ENCODE measurements at places on chromosomes 4 and X. TPM values are rescaled to one million over a fixed set of nuclear protein-coding genes. Genes with fewer than 3 reads are reported as not detected.

The MAGED4B gene
- total RNA-seq, result 2.3 TPM

DNA sequence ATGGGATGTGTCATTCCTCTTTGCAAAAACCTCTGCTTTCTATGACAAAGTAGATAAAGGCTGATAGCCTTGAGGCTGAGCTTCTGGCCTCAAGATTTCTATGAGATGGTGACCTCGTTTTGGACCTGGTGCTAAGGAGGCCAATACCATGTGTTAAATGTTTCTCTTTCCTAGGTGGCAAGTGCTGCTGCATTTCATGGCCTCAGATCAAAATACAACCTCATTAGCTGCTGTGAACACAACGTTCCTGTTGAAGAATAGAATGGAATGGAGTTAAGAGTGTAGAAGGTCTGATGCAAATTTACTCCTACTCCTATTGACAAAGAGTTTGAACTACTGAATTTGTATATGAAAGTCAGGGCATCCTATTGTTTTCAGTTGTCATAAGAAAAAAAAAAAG lies 112.0 kb downstream of the C4orf51 start:
- DNase-seq, result no peak

The GABRB1 gene
- not detected for total RNA-seq

DNA sequence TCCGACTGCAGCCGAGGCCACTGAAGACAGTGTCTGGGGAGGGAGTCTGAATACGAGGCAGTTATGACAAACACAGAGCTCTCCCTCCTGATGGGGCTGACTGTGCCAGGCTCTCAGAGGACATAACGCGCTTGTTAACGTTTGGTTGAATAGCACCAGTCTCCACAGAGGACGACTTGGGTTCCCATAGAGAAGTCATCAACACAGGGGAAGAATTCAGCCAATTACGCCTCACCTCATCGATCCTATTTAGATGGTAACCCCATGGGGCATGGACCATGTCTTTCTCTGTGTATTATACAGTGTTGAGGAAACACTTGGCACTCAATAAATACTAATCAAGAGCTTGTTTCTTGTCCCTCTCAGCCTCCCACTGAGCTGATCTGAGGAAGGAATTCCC lies 642.6 kb upstream of the LCORL start:
- no peak for DNase-seq

The MID1IP1 gene
- 34.7 TPM for total RNA-seq

- DNase-seq, result peak; percentile 92
These were observed at the start of gene NFKB1 for GRCh38 chr4:102500696-102501446. Gene NFKB1, plus strand, starts transcription at chr4:102501359. Its CDS starts 24,160 bp downstream, at chr4:102525519.

DNA sequence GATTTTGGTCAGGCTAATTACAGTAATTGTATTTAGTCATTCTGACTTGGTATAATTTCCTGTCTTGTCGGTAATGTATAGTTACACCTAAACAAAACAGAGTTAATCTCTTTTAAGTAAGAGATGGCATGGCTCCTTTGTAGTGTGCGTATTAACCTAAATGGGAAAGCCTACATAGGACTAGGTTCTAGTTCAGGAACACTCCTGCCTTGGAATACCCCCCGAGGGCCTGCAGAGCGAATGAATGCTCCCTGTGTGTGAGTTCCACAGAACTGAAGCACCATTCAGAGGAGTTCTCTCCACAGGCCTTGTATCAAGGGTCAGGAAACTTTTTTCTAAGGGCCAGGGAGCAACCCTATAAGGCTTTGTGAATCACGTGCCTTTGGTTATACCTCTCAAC lies 44.9 kb upstream of the STIM2 start:
- DNase-seq, result no peak

GRCh38 chr4:71665358-71665757 lies 118.5 kb downstream of the GC start:
- DNase-seq, result no peak

- DNase-seq, result no peak
These were observed 61.4 kb upstream of the TMEM150C start for GRCh38 chr4:82623121-82623683.

- no peak for DNase-seq
These were observed 7.1 kb downstream of the RASSF6 start for GRCh38 chr4:73613130-73613529.

DNA sequence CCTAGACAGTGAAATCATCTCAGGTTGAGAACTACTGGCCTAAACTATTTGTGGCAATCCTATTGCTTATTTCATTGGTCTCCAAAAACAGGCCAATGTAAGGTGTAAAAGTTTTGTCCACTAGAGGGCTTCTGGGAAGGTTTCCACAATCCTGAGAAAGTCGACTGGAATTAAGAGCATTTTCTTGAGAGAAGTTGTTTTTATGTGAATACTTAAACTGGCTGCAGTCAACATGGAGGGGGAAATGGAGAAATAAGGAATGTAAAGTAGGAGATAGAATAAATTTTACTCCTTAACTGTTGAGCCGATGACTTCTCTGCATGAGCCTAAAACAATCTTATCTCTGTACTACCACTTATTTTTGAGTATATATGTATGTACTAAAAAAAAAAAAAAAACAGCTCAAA lies 11.0 kb upstream of the EIF4E start:
- no peak for DNase-seq

- DNase-seq, result no peak
These were observed 297.4 kb upstream of the TACR3 start for GRCh38 chr4:104017213-104017612.

DNA sequence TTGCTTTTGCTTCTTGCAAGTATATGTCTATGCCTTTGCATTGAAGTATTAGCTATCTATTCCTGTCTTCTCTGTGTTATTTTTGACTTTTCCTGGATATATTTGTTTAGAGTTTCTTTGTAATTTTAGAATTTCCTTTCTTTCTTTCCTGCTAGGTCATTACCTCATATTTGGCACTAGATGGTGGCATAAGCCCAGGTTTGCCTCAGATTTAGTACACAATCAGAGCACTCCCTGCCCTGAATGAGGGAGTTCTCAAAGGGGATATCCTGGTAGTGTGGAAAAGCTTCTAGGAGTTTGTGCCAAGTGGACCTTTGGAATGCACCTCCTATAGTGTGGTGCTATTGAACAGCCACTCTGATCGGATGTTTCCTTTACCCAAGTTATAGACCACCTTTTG lies 181.6 kb downstream of the UGT8 start:
- no peak for DNase-seq

DNA sequence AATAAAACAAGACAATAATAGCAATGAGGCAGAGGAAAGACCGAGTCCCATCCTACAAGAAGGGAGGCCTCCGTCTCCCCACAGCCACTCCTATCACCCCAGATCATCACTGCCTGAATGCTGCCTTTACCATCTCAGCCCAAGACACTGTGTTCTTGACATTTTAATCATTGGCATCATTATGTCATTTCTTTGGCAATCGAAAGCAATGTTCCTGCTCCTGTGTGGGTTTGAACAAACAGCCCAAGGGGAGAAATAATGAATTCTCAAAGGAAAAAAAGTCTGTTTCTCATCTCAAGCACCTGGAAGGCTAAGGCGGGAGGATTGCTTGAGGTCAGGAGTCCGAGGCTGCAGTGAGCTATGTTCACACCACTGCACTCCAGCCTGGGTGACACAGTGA lies 73.0 kb upstream of the ACSL1 start:
- DNase-seq, result no peak

GRCh38 chrX:129724754-129725153 lies 14.0 kb upstream of the XPNPEP2 start:
- no peak for DNase-seq

DNA sequence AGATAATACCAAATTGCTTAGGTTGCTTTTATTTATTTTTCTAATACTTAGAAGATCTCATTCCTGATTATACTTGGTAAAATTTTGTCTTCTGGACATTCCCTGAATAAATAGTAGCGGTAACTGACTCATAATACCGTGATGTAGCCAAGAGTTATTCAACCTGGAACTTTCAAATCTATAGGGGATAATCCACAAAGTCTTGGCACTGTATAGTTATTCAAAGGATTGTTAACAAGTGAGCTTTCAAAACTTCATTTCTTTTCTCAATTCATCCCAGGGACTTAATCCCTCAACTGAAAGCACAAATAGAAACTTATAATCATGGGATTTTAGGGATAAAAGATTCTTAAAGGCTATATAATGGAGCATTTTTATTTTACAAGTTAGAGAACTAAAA lies 1383.3 kb downstream of the FAM133A start:
- DNase-seq, result no peak

- DNase-seq, result no peak
These were observed 24.5 kb downstream of the GIMD1 start for GRCh38 chr4:106343865-106344646.

The SHROOM2 gene
- total RNA-seq, result not detected

GRCh38 chr4:44326741-44327140 lies 121.9 kb downstream of the KCTD8 start:
- DNase-seq, result no peak

The EFNB1 gene
- total RNA-seq, result 3.9 TPM

GRCh38 chr4:67556436-67556835 lies 2.1 kb upstream of the STAP1 start:
- no peak for DNase-seq

GRCh38 chrX:110750526-110751189 lies 45.0 kb downstream of the CHRDL1 start:
- no peak for DNase-seq

The CABS1 gene
- not detected for total RNA-seq

DNA sequence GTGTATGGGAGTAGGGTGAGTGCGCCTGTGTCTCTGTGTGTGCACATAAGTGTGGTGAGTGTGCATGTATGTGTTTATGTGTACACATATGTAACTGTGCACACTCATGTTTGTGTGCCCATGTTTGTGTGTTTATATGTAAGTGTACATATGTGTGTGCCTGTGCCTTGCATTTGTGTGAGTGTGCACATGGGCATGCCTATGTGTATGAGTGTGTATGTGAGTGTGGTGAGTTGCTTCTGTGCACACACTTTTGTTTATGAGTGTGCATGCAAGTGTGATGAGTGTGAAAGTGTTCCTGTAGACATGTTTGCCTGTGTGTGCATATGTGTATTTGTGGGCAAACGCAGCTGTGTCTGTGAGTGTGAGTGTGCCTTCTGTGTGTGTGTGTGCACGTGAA lies 7.2 kb downstream of the IL9R start:
- no peak for DNase-seq

DNA sequence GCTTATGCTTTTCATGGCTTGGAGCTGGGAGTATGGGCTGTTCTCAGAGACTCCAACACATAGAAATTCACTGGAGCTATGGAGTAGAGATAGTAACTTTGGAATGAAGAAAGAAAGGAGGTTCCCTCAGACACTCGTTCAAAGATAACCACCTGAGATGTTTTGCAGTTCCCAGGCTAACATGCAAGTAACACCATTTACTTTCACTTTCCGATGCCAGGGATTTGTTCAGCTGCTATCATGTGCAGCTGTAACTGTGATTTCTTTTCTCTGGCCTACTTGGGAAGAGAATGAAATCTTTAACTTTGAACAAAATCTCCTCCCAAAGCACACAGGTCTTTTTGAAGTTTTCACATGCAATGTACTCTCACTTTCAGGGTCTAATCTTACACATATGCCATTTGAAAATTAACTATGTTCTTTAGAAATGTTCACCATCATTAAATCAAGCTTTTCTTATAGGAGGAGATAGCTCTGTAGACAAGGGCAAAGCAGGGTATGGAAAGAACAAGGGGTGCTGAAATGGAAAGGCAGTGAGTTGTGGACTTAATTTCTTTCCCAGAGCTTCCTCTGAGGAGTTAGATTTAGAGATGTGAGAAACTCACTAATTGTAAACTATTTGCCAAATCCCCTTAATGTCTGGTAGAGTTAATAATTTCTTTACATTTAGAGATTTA lies 514.3 kb downstream of the PDHA2 start:
- DNase-seq, result no peak

The PNMA3 gene
- 0.55 TPM for total RNA-seq

DNA sequence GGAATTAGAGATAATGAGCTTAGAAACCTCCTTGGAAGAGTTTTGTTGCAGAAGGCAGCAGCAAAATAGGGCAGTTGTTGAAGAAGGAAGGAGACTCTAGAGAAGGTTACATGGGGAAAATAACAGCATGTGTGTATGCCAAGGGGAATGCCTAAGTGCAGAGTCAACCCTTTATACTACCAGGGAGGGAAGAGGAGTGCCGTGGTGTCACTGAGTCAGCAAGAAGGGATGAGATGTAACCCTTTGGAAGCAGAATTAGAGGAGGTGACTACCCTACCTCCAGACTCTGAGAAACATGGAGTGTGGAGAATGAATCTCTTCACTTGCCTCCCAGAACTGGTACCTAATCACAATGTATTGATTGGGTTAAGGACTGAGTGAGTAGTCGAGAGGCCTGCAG lies 6.7 kb upstream of the GABRE start:
- no peak for DNase-seq

DNA sequence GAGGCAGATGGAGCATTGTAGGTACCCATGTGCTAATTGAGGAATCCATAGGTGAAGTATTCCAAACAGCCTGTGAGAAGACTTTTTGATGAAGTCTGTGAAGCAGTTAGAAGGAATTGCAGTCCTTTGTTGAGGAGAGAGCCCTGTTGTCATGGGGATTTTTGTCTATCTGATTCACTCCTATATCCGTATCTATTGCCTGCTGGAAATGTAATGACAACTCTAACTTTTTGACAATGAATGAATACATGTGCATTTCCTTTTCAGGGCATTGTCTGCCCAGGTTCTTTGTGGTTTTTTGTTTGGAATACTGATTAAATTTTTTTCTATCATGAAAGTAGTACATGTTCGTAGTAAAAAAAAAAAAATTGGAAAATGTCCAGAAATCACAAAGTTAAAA lies 31.1 kb downstream of the STK32B start:
- no peak for DNase-seq

GRCh38 chr4:74738464-74739143 lies 55.7 kb downstream of the BTC start:
- DNase-seq, result no peak

The KLHL5 gene
- total RNA-seq, result 20.8 TPM

The CCDC120 gene
- total RNA-seq, result 5.3 TPM

GRCh38 chr4:119774840-119775239 lies 146.2 kb upstream of the PDE5A start:
- DNase-seq, result no peak

GRCh38 chrX:139738581-139738980 lies 30.6 kb upstream of the MCF2 start:
- no peak for DNase-seq

The FGB gene
- not detected for total RNA-seq

GRCh38 chr4:168917138-168917779 lies 92.8 kb downstream of the CBR4 start:
- no peak for DNase-seq

DNA sequence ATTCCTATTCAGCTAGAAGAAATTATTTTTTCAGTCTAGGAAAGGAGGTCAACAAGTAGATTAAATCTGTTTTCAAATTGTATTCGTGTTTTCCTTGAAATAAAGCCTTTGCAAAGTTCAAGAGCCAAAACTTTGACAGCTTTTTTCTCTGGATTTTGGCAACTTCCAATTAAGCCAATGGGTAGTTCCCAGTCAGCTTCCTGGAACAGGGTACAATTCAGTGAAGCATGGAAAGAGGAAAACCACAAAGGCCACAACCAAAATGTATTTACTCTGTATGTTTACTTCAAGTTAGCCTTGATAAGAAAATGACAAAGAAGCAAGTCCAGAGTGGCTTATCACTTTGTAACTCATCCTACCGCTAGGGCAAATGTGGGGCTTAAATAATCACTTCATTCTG lies 188.6 kb downstream of the COMMD8 start:
- DNase-seq, result no peak
